Urinary bladder (tissue), 4 donors: ENCODE measurements at places on chromosomes 5 and 9.
A peak's percentile ranks its signal among the peaks of the same experiment; 100 is the strongest.

- DNase-seq = no peak
These were observed 156.5 kb downstream of the ASTN2 start for GRCh38 chr9:117258184-117258866.

DNA sequence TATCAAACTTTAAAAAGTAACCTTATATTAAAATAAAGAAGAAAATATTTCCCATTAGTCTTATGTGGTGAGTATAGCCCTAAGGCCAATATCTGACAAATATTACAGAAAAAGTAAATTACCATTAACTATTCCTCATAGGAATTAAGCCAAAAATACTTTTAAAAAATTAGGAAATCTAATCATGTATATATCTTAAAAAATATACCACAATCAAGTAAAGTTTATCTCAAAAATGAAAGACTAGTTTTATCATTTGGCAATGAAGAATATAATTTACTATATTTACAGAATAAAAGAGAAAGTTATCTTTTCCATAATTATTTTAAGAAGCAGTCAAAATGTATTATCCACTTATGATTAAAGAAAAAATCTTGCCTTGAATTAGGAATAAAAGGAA lies 458.8 kb upstream of the ZNF462 start:
- no peak for DNase-seq

DNA sequence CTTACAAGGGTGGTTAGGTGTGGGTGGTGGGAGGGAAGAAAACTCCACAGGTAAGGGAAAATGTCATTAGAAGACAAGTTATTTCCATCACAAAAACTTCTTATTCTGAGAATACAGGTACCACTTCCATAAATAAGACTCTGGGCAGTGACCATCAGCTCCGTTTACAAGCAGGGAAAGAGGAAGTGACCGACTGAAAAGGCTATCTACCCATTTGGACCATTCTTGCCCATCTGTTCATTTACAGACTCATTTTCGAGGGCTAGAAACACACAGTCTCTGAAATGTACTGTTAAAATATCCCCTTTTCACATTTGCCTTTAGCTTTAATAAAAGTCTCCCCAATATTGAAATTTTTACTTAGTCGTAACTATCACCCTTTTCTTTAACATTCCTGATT lies 79.5 kb downstream of the TTC39B start:
- DNase-seq = no peak

DNA sequence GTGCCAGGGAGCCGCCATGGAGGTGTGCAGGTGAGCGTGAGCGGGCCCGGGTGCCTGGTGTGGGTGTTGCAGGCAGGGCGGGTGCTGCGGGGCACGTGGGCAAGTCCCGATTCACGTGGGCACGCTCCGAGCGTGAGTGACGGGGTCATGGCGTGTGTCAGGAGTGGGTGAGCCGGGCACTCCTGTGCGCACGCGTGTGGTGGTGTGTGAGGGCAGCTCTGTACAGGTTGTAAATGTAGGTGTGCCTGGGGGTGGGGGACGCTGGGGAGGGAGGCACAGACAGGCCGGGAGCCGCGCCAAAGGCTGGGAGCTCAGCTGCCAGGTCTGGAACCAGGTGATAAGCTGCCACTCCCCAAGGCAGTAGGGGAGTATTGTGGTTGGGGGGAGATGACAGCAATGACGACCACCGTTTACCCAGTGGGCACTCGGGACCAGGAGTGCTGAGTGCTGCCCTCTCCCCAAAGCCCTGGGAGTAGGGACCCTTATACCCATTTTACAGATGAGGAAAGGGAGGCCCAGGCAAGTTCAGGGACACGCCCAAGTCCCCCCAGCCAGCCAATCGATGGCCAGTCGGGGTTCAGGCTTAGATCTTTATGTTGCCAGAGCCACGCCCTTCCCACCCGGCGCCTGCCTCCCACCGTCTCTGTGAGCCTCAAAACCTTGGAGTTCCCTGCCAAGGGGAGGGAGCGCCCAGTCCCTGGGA lies 9.6 kb downstream of the NCS1 start:
- DNase-seq = no peak

GRCh38 chr5:65946198-65946745 lies 19.9 kb downstream of the ERBIN start:
- no peak for DNase-seq

DNA sequence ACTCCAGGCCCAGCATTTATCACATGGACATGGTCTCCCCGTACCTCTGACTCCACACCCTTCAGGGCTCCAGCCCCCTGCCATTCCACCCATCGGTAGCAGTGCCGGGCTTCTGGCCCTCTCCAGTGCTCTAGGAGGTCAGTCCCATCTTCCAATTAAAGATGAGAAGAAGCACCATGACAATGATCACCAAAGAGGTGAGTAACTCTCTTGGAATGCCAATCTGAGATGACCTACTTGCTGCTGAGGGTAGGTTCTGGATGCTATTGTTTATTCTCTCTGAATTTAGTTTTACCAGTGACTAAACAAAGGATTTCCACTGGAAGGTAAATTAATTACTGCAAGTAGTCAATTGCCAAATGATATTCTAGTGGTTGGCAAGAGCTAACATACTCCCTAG lies 80.8 kb downstream of the TLE4 start:
- DNase-seq = no peak

DNA sequence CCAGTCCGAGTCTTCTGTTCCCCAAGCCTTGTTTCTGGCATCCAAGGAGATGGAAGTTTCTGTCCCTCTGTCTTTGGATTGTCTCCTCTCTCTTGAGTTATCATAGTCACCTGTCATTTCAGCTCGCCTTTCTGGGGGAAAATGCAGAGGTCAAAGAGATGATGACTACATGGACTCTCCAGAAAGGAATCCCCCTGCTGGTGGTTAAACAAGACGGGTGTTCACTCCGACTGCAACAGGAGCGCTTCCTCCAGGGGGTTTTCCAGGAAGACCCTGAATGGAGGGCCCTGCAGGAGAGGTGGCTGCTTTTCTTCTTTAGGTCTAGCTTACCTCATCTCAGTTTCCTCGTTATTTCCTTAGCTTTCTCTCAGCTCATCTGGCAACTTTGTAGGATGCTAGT lies 25.1 kb downstream of the ERAP2 start:
- no peak for DNase-seq

DNA sequence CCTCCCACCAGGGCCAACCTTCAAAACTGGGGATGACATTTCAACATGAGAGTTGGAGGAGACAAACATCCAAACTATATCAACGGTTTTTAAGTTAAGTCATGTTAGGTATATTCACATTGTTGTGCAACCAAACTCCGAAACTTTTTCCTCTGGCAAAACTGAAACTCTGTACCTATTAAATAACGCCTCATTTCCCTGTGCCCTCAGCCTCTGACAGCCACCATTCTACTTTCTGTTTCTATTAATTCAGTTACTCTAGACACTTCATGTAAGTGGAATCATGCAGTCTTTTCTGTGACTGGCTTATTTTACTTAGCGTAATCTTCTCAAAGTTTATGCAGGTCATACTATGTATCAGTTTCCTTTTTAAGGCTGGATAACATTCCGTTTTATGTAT lies 85.0 kb downstream of the CWC27 start:
- no peak for DNase-seq

DNA sequence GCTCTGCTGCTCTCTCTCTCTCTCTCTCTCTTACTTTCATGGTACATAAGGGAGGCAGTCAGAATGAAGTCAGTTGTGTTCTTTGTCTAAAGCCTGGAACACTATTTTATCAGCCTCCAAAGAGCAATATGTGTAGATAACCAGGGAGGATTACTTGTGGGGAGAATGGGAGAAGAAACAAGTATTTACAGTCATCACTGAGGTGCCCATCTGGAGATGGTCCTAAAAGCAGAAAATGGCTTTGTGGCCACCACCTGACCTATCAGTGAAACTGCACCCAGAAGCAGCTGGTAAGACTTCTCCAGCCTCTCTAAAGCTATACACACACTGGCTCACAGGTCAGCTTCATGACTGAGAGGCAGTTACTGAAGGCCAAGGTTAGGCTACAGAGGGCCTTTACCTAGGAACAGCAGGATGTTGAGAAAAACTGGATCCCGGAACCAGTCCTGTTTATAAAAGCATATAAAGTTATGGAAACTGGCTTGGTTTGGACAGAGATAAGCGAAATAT lies 75.1 kb downstream of the MRPS27 start:
- DNase-seq = no peak

DNA sequence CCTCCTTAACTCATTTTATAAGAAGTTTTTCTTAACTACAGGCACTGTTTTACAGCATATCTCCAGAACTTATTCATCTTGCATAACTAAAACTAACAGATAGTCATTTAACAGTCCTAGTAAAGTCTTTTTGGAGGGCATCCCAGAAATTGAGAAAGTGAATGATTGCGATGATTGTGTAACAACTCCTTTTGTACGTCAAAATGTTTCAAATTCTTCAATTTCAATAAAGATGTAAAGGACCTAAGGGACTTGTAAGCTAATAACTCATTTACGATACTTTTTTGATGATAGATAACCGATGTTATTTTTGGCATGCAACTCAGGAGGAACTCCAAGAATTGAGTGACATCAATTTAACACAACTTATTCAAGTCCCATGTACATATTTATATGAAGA lies 42.7 kb downstream of the SVEP1 start:
- DNase-seq = peak; percentile 51

DNA sequence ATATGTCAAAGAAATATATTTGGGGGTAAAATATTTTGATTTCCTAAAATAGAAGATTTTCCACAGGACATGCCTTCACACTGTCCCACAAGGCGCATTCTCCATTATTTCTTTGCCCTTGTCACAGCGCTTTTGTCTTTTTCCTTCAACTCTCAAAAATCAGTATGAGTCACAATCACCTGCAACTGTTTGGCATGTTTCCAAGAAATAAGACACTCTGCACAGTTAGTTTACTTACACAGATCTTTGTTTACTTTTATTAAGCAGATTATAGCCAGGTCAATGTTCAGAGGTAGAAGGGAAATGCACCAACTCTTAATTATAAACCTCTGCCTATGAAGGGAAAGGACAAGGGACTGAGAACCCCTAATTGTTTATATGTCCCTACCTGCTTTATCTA lies 9.5 kb downstream of the CEMIP2 start:
- no peak for DNase-seq

- DNase-seq = no peak
These were observed 113.3 kb upstream of the ZNF608 start for GRCh38 chr5:124859556-124860290.

- DNase-seq = no peak
These were observed 78.8 kb downstream of the SLC1A1 start for GRCh38 chr9:4569101-4569500.
